AG10803 (cell line): ENCODE measurements at places on chromosomes 1 and 21.
A peak's percentile ranks its signal among the peaks of the same experiment; 100 is the strongest.

GRCh38 chr1:8985915-8986813, 40.1 kb downstream of the SLC2A7 start:
- peak; percentile 97 for DNase-seq

- DNase-seq = no peak
These were observed 31.6 kb downstream of the TGFB2 start for GRCh38 chr1:218376722-218377121.

- no peak for DNase-seq
These were observed 67.5 kb downstream of the NVL start for GRCh38 chr1:224262373-224263054.

DNA sequence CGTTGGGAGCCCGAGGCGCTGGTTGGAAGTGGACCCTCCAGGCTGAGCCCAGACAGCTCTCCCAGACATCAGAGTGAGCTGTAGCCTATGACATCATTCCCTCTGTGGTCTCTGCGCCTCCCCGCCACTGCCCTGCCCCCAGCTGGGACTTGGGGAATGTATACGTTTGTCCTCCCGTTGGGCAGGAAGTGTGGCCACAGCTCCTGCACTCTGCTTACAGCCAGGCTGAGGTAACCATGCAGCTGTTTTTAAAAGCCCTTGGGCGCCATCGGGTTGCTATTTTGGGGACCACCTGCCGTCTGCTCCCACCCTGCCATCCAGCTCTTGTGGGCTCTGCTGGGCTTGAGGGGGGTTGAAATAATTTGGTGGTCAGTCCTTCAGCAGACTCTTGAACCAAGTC, 7.8 kb downstream of the VASH2 start:
- no peak for DNase-seq

DNA sequence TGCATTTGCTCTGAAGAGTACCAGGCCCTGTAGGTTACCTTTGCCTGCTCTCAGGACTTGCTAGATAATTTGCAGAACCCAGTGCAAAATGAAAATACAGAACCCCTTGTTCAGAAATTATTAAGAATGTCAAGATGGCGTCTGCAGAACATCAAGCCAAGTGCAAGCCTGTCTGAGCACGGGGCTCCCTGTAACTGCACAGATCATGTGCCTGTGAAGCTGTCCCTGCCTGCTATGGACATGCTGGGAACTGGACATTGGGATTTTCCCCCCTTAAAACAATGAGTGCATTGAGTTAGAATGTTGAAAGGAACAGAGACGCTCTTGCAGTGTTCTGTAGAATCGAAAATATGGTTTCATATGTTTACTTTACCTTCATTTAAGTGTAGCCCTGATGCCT, 2.9 kb downstream of the CLDN14 start:
- no peak for DNase-seq

DNA sequence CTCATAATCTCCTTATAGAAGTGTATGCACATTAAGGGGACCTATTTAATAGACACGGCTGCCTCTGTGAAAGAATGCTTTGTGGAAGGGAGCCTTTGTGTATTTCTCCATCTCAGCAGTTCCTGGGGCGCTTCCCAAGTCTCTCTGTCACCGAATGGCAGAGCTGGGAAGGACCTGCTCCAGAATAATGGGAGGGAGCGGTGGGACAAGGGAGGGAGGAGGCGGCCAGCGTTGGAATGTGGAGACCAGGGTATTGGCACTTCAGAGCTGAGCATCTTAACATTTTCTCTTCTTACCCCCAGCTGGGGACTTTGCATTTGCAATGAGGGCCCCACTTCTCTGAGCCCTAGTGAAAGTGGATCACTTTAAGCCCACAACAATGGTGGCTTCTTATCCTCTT, 23.9 kb downstream of the CACHD1 start:
- no peak for DNase-seq

- DNase-seq = no peak
These were observed 422.9 kb upstream of the BEND5 start for GRCh38 chr1:49199564-49199963.

DNA sequence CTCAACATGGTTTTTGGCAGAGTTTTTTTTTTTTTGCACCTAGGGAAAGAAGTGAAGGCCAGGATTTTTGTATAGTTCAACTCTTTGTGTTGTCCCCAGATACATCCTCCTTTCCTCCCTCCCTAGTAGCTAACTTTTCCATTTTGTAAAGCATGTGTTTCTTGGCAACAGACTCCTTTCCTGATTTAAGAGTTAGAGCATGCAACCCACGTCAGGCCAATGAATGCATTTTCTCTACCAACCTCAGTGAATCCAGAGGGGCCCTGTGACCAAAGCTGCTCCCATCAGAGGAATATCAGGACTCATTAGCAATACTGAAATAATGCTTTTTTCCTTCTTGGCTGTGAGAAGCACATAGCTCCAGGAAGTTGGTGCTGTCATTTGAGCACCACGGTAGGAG, 287.2 kb downstream of the LMO4 start:
- no peak for DNase-seq

- DNase-seq = peak; percentile 4
These were observed 1030.9 kb downstream of the AMY1C start for GRCh38 chr1:104780470-104781078.

DNA sequence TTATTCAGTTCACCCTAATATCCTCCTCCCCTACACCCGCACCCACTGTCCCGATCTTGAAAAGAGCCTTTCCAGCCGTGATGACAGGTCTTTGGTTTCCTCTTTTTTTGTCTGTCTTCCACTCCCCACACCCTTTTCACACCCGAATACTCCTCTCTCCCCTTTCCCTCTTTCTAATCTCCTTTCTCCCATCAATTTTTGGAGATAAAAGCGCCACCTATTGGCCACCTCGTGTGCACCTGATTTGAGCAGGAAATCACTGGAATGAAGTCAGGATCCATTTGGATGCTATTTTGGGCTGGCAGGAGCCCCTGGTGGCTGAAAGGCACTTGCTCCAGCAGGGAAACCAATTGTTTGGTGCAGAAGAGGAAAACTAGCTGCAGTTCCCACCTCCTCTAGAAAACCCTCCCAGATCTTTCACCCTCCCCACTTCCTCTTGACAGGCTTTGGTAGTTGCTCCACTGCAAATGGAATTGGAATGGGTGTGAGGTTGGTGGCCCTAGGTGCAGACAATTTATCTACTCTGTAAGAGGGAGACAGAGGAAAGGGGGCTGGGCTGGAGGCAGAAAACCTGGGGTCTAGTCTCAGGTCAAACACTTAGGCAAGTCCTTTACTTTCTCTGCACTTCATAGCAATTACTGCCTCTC, 8.4 kb downstream of the FOXE3 start:
- peak; percentile 61 for DNase-seq

DNA sequence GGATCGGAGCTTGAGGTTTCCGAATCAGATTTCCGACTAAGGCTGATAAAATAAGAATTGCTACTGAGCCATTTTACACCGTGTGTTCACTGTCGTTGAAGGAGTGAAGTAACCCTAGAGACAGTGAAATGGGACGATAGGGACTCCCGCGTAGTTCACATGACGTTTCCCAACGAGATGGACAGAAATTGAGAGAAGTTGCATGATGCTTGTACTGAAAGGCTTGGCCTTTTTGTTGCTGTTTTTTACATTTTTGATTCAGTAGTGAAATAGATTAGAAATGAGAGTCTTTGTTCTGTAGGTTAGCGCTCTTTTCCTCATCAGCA, 1.2 kb downstream of the KHDRBS1 start:
- DNase-seq = no peak

DNA sequence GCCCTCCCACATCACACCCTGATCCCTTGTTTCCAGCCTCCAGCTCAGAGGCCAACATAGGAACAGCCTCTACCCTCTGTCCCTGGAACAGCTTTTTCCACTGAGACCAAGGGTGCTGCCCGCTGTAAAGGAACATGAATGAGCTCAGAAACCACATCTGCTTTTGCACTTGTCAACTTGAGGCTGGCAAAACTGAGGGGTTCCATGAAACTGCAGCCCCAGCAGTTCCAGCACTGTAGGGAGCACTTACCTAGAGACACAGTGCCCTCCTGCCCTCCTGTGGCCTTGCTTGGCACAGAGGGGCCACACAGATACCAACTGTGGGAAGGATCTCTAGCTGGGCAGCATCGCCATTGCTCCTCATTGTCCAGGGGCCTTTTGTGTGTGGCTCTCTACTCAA, 51.7 kb downstream of the ITPKB start:
- DNase-seq = no peak

DNA sequence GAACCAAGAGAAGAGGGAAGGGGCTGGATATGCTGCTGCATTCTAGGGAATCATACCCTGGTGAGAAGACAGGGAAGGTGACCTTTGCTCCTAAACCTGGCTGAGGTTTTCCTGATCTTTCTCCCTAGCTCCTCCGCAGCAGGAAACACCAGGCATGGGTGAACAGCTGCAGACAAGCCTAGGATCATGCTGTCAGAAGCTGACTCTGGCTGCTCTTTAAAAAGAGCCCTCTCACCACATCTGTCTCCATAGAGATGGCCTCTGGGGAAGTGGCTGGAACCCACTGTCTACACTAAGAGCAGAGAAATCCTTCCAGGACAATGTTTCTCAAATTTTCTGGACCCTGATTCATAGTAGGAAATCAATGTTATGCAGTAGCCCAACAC, 57.6 kb downstream of the CD34 start:
- no peak for DNase-seq

- no peak for DNase-seq
These were observed 18.0 kb downstream of the MPZL1 start for GRCh38 chr1:167739752-167740151.

- DNase-seq = no peak
These were observed 49.3 kb upstream of the NEK2 start for GRCh38 chr1:211724687-211725196.

DNA sequence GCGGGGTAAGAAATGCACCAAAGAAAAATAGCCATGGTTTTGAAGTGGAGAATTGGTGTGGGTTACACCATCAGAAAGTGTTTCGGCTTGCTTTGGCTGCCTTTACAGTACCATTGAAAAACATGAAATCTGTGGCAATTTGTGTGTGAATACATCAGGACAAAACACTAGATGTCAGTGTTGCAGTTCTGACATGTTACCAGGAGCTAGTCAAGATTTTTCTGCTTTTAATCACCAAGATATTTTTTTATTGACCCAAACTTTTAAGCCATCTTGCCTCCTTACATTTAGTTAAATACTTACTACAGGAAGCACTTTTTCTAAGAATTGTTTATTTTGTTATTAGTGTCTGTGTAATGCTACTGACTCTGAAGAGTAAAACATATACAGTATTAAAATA, 14.3 kb downstream of the RRP15 start:
- peak; percentile 69 for DNase-seq

DNA sequence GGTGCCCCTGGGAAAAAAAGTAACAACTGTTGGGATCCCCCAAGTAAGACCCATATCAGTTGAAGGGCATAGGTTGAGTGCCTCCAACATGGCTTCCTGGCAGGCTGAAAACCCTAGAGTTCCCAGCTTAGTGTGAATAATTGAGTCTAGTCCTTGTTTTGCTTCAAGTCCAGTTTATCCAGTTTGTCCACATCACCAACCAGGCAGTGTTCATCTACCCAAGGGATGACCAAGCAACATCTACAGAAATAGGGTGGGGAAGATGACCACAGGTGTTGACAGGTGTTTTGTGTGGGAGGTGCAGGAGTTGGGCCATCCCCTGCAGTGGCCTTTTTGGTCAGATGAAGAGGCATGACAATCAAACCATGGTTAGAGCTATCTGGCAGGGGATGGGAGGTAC, 54.3 kb upstream of the ERO1B start:
- DNase-seq = no peak

DNA sequence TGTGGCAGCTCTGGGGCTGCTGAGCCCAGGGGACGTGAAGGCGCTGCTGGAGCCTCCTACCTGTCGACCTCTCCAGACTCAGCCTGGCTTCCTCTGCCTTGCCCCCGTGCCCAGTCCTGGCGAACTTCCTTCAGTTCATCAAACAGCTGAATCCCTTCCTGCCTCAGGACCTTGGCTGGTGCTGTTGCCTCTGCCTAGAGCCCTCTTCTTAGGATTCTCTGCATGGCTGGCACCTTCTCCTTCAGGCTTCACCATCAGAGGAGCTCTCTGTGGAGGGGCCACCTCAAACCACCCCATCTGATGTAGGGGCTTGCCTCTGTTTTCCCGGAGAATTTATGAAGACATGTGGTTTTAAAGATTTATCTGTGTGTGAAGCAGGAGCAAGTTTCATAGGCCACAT, 23.4 kb upstream of the ATF3 start:
- DNase-seq = no peak

- DNase-seq = peak; percentile 45
These were observed 63.4 kb upstream of the COA6 start for GRCh38 chr1:234309598-234310459.

- peak; percentile 85 for DNase-seq
These were observed 60.0 kb upstream of the ROR1 start for GRCh38 chr1:63713627-63714481.

DNA sequence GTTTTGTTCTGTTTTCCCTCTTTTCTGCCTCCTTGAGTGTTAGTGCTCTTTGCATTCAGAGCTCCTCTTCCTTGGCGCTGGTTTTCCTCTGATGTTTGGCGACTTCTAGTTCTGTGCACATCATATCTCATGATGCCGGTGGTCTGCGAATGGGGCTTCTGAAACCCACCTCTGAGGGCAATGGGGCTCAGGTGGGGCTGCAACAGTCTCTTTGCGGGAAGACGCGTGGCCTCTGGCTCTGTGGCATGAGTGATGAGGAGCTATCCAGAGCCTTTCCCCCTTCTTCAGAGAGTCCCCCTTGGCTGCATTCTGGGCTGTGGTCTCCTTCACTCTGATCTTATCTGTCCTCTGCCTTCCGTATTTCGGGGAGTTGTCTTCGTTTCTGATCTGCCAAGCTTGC, 39.0 kb downstream of the TNFRSF8 start:
- DNase-seq = no peak

DNA sequence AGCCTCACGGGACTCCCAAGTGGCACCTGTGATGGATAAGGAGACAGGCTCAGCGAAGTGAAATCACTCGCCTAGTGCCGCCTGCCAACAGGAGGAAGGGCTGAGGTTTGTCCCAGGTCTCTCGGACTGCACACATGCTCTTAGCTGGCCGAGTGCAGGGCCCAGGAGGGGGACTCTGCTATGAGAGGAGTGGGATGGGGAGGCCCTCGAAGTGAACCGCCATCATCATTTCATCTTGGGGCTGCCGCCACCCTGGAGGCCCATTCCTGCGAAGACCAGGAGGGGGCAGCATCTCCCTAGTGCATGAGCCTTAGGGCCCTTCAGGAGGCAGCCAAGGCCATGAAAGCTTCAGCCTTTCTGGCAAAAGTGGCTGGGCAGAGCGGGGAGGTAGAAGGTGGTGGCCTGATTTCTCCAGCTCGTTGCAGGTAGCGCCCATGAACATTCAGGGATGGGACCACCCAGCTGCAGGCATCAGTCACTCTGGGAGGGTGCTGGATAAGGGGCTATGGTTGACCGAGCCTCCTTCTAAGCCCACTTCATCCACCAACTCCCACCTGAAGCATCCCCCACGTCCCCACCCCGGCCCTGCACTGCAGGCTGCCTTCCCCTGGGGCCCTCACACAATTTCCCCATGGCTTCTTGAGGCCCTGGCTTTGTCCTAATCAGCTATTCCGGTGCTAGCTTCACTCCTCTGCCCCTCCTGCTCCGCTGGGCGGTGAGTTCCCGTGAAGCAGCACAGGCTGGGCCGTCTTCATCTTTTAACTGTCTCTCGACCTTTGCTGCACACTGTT, 17.2 kb upstream of the RASSF5 start:
- peak; percentile 70 for DNase-seq

- DNase-seq = peak; percentile 12
These were observed 853 bp downstream of the USP16 start for GRCh38 chr21:29025328-29025713.

- no peak for DNase-seq
These were observed 530.9 kb downstream of the PTPRU start for GRCh38 chr1:29767088-29767685.
